ENCODE measurements at places on chromosomes 1 and 21.

DNA sequence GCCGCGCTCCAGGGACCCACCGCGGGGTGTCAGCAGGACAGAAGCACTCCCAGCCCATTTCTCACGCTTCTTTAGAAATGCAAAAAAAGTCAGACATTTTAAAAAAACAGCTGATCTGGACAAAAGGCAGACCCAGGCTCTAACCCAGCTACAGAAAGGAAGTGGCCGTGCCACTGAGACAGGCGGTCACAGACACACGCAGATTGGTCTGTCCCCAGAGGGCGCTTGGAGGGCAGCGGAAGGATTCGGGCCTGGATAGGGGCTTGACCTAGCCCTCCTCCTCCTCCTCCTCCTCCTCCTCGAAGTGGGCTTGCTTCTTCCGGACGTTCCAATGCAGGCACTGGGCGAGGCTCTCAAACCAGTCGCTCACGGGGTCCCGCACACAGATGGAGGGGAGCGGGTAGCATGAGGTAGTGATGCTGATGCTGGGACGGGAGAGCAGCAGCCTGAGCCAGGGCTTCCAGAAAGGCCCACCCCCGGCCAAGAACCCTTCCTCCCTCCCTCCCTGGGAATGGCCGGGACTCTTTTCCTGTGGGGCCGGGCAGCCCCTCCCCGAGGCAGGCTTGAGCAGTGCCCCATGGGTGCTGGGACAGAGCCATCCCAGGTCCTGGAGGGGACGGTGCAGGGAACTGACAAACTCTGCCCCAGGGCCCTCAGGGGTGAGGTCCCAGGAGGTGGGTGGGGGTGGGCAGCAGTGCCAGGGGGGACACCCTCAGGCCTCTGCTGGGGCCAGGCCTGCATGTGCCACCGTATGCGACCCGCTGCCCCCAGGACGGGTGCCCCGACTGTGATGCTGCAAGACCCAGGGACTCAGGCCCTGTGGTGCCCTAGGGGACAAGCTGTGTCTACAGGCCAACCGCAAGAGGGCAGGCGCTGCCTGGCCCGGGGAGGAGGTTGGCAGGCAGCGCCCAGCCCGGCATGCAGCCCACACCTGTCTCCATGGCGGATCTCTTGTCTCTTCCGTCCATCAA, 25.3 kb downstream of the NADK start:
- DNase-seq = peak; percentile 31

- no peak for DNase-seq
Observed at GRCh38 chr1:230368363-230368762, 57.8 kb downstream of the PGBD5 start.

DNA sequence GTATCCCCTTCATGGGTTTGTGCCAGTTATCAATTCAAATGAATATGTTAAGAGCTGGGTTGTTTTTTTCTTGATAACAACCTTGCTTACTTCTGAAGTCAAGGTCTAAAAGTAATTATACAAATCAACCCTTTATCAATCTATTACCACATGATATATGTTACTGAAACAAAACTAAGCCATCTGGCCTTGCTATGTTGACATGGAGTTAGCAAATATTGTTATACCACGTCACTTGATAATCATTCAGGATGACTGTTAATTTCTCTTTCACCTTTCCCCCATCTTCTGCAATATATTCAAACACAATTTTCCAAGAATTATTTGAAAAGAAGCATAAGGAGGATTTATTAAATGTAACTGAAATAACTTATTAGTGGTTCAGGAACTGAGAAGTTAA, 72.6 kb downstream of the DTL start:
- no peak for DNase-seq

- DNase-seq = no peak
Observed at GRCh38 chr1:234934611-234935033, 194.0 kb downstream of the TOMM20 start.

DNA sequence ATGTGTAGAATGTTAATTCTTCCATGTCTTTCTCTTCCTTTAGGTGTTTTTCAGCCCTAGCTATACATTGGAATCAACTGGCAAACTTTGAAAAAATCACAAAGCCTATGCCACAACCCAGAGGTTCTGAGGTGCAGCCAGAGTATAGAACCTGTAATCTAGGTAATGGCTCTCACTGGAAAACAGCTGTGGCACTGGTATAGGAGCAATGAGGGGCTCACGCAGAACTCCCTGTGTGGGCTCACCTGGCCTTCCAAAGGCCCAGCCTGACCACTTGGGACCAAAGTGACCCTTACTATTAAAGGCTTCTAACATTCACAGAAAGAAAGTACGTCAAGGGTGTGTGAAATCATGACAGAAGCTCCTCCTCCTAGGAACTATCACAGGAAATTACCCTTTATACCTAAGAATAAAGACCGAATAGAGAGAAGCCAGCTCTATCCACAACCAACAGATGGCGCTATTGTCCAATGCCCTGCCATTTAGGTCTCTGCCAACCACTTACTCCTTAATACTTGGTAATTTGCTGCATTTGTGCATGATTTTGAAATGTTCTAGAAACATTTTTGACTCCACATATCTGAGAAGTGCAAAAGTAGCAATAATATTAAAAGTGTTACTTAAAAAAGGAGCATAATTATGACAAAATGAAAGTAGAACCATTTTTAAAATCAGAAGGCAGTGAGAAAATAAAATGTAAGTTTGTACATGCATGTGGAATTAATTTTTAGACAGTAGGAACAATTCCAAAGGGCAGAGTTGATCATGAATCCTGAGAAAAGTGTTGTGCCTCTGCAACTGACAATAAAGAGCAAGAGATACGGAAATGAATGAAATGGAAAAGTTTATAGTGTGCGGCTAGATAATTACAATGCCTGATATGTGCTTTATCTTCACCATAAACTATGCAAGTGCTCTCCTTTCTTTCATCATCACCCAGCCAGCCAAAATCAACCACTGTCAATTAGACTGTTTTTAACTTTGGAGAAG, 93.1 kb upstream of the HAO2 start:
- peak; percentile 34 for DNase-seq

GRCh38 chr21:43781846-43782245, 5.7 kb upstream of the CSTB start:
- no peak for DNase-seq

GRCh38 chr1:179127163-179127895, 45.5 kb downstream of the TOR3A start:
- DNase-seq = no peak

DNA sequence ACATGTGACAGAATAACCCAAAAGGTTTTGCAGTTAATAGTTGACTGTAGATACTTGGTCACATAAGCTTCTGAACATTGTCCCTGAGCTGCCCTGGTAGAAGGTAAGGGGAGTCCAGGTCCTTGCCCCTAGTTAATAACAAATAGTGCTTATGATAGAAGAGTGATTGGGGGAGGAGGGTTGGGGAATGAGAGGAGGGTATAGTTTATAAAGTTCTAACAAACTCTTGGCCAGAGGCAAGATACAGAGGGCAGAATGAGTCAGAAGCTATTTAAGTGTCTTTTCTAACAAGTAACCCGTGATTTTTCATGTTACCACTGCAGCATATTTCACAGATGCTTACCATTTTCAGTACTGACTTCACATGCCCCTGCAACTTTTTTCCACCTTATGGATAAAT, 26.7 kb upstream of the MYOCOS start:
- DNase-seq = no peak

GRCh38 chr1:51552929-51553807, 34.1 kb upstream of the EPS15 start:
- no peak for DNase-seq

DNA sequence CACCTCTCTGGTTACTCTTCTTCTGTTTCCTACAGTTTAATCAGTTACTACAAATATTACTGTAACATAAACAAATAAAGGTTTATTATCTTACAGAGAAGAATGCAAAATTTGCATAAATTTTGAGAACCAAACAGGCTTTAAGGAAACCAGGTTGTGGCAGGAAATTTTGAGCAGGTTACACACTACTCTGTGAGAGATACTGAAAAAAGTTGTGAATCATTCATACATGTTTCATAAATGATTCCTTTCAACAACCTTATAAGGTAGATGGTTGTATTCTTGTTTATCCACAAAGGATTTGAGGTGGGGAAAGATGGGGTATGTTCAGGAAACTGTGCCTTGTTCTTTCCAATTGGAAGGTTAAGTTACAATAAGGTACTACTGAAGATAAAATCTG, 58.6 kb downstream of the MAST2 start:
- no peak for DNase-seq

GRCh38 chr1:210709701-210710100, 381.0 kb downstream of the HHAT start:
- DNase-seq = no peak

GRCh38 chr1:172447641-172448040, 3.8 kb upstream of the PIGC start:
- no peak for DNase-seq

DNA sequence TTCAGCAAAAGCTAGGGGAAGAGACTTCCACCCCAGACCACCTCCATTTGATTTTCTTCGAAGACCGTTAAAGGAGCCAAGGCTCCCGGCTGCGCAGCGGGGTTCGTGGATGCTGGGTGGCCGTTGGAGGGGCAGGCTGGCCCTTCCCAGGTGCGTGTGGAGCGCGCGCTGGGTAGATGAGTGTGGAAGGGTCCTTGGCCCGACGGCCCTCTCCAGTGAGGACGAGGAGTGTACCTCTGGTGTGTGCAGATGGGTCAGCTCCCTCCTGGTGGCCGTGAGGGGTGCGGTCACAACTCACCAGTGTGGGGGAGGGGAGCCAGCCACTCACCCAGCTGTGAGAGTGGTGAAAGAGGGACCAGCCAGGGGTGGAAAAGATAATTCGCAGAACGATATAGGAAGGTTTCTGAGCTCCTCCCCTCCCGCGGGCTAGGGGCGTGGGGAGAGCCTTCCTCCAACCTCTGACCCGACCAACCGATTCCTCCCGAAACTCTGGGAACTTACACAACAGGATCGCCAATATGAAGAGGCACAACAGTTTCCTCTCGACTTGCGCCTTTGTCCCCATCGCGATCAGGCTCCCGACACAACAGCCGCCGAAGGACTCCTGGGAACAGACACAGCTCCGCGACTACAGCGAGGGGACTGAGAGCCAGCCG, at the start of gene F11R:
Gene F11R (minus strand): TSS at position 644 of the 656 bp plus-strand sequence. CDS start 79 bp downstream, at position 565.
- peak; percentile 56 for DNase-seq

- no peak for DNase-seq
Observed at GRCh38 chr21:35359076-35359475, 310.0 kb upstream of the RUNX1 start.

DNA sequence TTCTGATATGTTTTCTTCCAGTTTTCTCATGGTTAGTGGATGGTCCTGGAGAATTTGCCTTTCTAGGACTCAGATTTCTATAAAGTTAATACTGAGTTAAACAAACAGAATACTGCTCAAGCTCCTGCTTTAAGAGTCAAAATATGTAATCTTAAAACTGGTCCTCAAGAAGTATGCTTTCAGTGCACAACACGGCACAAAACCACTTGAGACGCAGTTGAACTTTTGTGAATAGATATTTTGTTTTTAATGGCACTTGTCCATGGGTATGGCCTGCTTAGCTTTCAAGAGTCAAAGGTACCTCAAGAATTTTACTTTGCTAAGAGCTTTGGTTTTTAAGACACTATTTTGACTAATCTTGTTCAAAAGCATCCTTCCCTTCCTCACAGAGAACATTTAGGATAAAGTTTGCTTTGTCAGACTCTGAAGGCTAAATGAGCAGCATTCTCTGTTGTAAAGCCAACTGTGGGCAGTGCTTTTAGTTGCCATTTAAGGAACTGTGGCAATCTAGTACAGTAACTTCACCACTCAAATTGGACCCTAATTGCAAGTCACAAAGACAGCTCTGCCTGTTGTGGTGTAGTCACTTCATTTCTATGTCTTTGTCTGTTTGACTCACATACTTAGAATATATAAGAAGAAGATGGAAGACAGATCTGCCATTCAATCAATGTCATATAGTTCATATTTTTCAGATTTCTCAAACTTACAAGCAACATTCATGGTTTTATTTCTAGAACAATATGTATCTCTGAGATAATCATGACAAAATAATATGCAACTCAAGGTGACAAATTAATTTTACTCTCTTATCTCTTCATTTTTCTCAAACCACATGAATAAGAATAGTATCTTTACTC, 28.8 kb downstream of the SAMD13 start:
- DNase-seq = no peak

DNA sequence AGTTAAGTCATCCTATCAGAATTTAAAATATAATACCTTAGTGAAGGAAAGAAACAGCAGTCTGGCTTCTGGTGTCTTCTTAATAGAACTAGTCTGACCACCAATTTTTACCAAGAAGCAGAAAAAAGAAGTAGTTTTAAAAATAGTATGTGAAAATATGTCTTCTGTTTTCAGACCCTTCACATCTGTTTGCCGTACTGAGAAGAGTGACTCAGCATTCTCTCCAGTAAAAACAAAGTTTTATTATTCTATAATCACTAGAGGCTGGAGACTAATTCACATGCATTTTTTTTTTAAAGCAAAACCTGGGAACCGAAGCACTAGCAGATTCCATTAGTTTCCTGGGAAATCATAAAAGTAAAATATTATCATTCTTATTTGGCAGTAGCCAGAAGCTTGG, 163.8 kb downstream of the COL24A1 start:
- peak; percentile 7 for DNase-seq

DNA sequence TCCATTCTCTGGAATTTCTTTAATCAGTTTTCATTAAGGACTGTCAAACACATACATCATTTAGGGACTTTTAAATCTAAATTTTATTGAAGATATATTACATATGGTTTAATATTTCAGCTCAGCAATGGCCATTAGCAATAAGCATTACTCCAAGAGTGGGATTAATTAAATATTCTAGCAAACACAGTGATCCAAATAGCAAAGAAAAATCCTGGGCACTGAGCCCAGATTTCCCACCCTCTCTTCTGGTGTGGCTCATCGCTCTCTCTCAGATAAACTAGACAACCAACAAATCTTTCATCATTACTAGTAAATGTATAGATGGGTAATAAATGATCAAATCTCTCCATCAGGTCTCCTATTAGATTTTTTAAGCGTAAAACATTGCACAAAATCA, 53.5 kb upstream of the FOXD3 start:
- DNase-seq = no peak

DNA sequence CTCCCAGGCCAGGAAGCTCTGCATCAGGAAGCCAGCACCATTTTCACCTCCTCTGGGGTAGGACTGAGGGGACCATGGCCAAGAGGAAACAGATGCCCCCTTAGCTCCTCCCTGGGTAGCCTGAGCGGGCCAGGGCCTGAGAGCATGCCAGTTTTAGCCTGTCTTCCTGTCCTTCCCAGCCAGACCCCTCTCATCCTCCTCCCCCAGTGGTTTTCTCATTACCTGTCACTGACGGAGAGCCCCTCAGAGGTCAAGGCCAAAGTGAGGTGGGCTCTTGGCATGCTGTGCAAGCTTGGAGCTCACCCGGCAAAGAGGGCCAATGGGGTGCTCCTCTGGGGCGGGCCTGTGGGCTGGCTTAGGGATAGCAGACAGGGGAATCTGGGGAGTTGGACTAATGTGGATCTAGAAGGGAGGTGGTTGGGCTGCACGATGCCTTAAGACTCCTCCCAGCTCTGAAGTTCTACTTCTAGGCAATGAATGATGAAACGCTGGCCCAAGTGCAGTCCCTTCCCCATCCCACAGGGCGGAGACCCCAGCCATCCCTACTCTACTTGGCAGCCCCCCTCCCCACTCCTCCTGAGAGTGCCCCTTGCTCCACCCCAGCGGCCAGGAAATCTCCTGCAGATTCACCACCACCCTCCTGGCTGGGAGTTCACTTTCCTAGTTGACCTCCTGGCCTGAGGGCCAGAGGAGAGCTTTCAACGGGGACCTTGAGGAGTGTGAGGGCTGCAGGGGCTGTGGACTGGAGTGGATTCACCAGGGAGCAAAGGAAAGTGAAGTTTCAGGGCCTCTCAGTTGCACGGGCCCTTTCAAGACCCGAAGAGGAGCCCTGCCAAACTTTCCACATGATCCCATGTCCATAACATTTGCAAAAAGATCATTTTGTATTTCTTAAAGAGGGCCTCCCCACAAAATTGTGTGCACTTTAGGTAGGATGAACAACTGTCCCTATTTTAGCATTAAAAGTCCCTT, 9.4 kb upstream of the LMNA start:
- no peak for DNase-seq

GRCh38 chr21:44253832-44254710, 7.6 kb downstream of the DNMT3L start:
- no peak for DNase-seq

Measured in GM13977 (cell line).